Activated naive CD4-positive, alpha-beta T cell treated with anti-CD3 and anti-CD28 coated beads, Interleukin-2, amount 50 U/mL, for 72 hours (primary cell): ENCODE measurements at places on chromosomes 12 and 14.

GRCh38 chr12:10197879-10198278 lies 14.8 kb upstream of the GABARAPL1 start:
- DNase-seq = no peak

- DNase-seq = no peak
Measured at GRCh38 chr12:10167599-10167998, 4.3 kb downstream of the OLR1 start.

DNA sequence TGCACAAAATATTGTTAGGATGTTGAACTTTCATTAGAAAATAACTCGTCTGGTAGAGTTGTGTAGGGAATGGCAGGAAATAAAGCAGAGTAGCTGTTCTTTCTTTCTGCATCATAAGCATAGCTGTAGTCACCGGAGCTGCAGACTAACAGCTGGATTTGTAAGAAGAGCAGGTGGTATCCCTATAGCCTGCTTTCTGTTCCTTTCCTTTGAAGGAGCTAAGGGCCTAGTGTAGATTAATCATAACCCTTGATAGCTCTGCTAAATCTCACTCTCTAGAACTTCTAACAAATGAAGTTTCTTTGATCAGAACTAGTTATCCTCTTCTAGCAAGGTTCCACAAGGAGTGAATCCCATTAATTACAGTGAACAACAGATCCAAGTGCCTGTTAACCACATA lies 3.5 kb downstream of the LMO3 start:
- no peak for DNase-seq

DNA sequence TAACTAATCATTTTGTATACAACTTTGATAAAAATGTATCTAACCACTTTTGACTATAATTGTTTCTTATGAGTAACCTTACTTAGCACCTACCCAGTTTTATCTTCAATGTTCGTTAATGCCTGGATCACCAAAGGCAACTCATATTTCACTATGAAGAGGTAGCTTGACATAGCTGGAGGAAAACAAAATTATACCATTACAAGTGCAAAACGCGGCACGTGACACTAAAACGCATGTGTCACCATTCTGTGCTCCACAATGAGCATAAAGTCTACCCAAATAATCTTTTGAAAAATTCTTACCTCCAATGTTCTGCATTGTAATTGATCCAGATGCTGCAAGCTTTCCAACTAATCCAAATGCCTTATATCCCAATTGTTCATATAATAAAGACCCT lies 5.8 kb downstream of the SLC38A2 start:
- DNase-seq = no peak

DNA sequence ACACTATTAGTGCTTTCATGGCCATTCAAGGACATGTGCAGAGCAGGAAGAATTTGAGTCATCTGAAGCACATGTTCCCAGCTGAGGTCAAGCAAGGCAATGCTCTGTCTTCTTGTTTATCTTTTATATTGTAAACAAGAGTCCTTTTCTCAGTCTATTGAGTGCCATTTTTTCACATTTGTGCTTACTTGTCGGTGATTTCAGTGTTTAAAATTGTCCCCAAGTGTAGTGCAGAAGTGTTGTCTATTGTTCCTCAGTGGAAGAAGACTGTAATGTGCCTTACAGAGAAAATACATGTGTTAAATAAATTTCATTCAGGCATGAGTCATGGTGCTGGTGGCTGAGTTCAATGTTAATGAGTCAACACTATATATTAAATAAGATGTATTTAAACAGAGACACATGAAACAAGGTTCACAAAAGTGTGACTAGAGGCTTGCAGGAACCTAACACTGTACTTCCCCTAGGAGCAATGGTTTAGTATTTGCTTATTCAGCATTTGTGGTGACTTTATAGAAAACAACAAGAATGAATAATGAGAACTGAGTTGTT lies 391.1 kb downstream of the LRIG3 start:
- DNase-seq = no peak

DNA sequence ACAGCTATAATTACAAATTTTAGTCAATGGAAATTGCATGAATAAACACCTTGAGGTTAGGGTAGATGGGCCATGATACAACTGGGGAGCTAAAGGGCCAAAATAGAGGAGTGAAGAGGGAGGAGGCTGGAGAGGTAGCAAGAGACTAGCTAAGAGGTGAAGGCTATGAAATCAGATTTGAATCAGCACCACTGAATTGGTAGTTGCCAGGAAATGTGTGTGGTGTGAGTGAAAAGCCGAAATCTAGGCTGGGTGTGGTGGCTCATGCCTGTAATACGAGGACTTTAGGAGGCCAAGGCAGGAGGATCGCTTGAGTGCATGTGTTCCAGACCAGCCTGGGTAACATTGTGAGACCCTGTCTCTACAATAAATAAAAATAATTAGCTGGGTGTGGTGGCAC lies 22.7 kb downstream of the YY1 start:
- no peak for DNase-seq

GRCh38 chr14:53663709-53664108 lies 292.9 kb downstream of the BMP4 start:
- no peak for DNase-seq

GRCh38 chr12:111728795-111729194 lies 37.9 kb upstream of the ALDH2 start:
- DNase-seq = no peak

- no peak for DNase-seq
Measured at GRCh38 chr12:132282031-132282949, 47.1 kb downstream of the GALNT9 start.

DNA sequence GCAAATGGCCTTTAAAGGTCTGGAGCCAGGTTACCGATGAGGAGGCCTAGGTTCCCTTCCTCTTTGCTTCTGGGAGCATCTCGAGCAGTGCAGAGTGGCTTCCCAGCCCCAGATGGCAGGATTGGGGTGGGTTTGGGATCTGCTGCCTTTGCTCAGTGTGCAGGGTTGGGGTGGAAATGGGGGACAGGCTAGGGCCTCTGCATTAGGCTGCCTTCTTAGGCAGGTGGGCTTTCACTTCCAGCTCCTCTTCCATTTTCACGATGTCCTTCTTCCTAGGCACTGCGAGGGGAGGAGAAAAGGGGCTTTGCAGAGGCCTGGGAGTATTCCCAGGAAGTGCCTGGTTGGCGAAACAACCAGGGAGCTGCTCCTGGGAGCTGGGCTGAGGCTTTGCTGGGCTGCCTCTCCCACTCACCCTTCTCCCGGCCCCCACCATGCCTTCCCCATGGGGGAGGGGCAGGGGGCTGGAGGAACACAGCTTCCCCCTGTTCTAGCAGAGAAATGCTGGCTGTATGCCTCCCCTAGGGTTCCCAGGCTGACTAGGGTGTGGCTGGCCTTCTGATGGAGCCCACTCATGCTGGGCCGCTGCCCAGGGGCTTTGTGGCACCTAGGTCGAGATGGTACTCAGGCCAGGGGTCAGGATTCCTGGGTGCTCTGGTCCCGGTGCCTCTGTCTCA lies 2.4 kb downstream of the NR4A1 start:
- DNase-seq = no peak

GRCh38 chr12:113634474-113634873 lies 162.8 kb upstream of the LHX5 start:
- no peak for DNase-seq

- DNase-seq = no peak
Measured at GRCh38 chr14:98501335-98501734, 770.7 kb downstream of the BCL11B start.

DNA sequence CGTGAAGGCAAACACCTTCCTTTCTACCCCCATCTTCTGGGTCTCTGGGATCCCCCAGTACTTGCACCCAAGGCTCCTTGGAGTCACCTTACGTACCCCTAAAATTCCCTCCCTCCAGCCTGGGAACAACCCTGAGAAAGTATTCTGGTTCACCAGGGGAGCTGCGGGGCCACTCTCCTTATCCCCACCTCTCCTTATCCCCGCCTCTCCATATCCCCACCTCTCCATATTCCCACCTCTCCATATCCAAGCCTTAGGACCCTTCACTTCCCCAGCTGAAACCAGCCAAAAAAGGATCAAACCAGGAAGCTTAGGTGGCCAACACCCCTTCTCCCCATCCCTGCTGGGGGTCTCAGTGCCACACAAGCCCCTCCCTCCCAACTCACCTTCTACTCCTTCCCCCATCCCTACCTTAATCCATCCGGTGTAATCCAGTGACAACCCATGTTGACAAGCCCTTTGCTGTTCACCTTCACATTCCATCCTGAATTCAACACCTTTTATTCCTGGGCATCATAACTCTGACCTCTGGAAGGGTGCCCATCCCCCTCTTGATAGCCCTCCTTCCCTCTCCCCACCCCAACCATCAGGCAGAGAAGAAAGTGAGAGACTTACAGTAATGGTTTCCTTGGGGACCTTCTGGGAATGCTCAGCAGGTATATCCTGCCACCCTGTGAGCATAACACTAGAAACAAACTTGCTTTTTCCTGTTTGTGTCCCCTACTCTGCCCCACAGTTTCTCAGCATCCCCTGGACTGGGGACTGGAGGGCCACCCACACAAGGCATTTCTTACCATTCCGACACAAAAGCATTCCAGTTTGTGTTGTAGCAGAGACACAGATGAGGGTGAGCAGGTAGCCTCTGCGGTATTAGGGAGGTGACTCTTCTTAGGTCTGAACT lies 1.6 kb upstream of the MSI1 start:
- DNase-seq = no peak

GRCh38 chr14:22883173-22883976 lies at the start of gene REM2:
REM2 (plus strand) TSS chr14:22883222; CDS start chr14:22883288, 66 bp downstream.
- no peak for DNase-seq

DNA sequence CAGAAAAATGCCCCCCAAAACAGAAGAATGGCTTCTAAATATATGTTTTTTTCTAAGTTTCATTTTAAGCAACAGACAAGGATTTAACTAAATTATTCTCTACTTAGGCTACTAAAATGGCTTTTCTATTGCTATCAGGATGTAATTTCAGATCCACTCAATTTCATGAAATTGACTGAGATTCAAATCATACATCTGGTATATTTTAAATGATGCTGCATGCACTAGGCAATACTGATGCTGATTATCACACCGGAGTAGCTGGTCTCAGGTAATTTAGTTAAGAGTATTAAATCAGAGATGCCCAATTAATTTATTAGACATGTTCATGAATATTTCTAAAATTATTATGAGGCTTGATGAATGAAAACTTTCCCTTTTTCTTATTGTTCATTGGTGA lies 151.7 kb downstream of the APAF1 start:
- no peak for DNase-seq

DNA sequence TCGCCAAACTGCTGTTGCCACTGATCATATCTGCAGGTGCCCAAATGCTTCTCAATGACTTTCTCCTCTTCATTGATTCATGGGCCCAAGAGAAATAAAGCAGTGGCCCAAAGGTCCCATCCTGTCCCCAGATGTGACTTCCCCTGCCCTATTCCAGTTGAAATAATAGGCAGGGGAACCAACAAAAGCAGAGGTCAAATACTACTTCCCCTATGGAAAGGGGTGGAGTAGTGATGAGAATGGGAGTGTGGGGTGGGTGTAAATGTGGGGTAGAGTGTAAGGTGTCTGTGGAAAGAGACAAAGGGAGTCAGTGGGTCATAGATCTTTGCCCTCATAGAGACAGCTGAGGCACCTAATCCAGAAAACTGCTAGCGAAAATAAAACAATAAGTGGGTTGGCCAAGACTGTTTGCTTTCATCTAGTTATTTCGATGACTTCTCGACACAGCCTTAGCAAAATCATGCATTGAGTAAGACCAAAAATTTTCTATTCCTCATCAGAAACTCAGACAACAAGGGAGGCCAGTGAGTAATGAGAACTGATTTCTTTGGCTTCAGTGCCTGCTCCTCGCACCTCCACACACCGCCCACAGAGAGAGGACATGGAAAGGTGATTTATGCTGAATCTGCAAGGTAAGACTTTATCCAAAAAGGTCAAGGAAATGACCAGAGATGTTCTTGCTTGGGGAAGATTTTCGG lies 10.9 kb upstream of the IL22 start:
- no peak for DNase-seq

GRCh38 chr12:115305867-115306266 lies 621.9 kb upstream of the TBX3 start:
- DNase-seq = no peak

GRCh38 chr12:3091382-3092241 lies 14.4 kb downstream of the TSPAN9 start:
- no peak for DNase-seq

- DNase-seq = no peak
Measured at GRCh38 chr12:102631274-102631673, 150.9 kb upstream of the IGF1 start.

DNA sequence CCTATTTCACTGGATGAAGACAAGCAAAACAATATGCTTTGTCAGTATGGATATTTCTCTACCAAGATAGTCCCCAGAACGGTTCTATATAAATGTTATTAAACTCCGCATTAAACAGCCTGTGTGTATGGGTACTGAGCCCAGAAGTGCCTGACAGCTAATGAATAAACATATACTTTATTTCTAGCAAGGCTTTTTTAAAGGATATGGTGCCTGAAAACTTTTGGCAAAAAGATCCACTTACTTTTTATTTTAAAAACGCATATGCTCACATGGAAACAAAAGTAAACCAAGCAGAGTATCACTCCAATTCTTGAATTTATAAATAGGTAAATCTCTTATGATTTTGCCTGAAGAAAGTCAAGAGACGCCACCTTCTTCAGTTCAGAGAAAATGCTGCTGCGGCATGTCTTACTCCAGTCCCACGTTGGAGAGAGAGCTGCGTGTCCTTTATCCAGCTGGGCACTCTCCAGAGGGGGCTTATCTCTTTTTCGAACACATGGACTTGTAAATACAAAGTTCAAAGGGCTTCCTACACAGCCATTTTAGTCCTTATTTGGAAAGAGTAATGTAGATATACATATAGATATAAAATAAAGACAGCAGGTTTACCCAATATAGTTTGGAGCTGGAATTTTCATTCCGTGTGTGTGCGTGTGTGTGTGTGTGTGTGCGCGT lies 264.2 kb downstream of the ADAMTS20 start:
- no peak for DNase-seq

- no peak for DNase-seq
Measured at GRCh38 chr14:99884834-99885648, 91.8 kb downstream of the EML1 start.

- DNase-seq = no peak
Measured at GRCh38 chr12:64102339-64102738, 119.8 kb downstream of the KICS2 start.

DNA sequence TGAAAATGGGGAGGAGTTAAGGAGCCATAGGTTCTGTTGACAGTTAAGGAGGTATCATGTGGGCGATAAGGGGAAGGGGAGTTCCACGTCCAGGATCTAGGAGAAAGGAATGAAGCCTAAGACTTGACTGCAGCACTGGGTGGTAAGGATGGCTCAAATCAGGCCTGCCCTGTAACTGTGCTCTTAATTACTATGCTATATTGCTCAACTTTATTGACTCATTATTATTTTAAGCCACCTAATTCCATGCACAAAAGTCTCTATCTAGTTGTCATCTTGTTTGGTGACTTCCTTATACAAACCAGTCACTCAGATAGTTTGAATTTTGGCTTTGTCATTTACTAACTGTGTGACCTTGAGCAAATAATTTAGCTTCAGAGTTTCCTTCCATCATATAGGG lies 242.1 kb upstream of the ARHGAP5 start:
- no peak for DNase-seq

GRCh38 chr12:31568498-31568897 lies 22.4 kb downstream of the DENND5B start:
- DNase-seq = no peak
